ENCODE measurements at places on chromosomes 7 and 10.

- DNase-seq, result no peak
These were observed 252.9 kb downstream of the HGF start for GRCh38 chr7:81516898-81517297.

GRCh38 chr10:113613427-113613826 is 50.4 kb downstream of the NRAP start:
- DNase-seq, result no peak

GRCh38 chr7:101884671-101885596 is 67.5 kb downstream of the CUX1 start:
- no peak for DNase-seq

DNA sequence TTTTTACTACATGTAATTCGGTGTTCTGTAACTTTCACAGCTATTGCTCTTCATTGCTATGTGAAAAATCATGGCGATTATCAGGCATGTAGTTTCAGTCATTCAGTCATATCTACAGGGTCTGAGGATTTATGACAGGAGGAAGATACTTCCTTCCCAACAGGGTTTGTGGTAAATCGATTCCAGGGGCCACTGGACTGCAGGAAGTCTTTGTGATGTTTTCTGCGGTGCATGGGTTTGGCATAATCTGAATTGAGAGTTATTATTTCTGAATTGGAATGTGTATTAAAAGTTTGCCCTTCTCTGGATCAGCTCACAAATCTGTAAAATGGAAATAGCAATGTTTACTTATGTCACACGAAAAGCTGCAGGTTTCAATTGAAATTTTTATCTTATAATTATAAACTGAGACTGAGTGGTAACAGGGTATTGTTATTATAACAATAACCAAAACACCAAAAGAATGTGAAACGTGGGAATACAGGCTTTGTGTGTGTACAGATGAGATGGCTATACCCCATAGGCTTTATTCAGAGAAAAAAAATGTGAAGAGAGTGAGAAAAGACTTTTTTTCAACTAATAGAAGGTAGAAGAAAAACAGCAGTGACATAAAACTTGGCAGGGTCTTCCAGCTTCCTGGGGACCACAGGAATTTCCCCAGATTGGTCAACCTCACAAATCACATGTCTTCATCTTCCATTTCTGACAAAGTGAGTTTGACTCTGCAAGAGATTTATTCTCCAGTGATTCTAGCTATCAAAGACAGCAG is 307.7 kb upstream of the NFE2L3 start:
- no peak for DNase-seq

- no peak for DNase-seq
These were observed 422.5 kb downstream of the DNAJB6 start for GRCh38 chr7:157759246-157759805.

- DNase-seq, result no peak
These were observed 2.6 kb downstream of the CXCL12 start for GRCh38 chr10:44382131-44382858.

DNA sequence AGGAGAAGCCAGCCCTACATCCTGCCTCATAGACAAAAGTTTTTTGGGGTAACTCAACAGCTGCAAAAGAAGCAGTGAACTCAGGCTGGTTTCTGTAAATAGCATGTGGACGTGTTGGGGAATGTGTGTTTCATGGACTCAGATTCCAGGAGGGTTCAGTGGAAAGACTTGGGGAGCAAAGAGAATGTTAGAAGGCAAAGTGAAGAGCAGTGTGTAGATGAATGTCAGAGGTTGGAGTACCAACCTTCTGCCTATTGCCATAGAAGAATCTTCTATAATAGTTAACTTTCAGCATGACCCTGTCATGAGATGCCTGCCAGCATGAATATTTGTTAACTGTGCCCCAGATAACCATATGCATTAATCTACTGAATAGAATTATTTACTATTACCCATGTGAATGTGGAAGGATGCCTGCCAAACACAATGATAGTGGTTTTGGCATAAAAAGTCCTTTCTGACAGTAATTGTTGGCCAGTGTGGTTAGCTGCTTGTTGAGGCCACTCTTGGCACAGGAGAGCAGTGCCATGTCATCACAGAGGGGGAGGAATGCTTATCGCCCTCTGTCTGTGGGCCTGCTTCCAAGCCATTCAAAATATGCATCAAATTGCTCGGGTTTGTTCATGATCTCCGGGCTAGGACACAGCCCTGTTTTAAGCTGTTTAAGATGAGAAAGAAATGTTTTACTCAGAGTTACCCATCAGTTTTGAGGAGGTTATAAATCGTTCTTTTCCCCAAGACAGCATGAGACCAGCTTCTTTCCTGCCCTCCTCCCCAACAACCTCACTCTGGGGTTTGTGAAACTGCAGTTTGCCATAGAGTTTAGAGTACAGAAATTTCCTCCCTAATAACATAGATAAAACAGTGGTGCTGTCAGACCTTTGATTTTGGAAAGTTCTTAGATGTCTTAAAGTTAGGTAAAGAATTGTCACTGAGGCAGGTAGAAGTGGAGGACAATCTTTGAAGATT is 165.3 kb downstream of the WNT2 start:
- DNase-seq, result no peak

DNA sequence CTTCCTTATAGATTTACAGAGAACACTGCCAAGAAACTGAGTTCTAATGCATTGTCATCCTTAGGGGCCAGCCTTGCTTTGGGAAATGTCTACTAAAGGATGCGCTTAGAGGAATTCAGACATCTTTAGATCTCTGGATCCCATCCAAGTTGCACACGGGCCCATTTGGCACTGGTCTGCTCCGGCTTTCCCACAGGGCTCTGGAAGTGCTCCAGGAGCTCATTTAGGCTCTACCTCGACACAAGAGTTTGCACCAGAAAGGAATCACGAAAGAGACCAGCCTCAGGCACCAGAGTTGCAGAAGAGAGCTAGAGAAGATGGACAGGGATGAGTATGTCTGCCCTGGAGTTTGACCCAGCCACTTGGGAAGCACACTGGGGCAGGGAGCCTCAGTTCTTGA is 150.1 kb upstream of the TMEM72 start:
- no peak for DNase-seq

DNA sequence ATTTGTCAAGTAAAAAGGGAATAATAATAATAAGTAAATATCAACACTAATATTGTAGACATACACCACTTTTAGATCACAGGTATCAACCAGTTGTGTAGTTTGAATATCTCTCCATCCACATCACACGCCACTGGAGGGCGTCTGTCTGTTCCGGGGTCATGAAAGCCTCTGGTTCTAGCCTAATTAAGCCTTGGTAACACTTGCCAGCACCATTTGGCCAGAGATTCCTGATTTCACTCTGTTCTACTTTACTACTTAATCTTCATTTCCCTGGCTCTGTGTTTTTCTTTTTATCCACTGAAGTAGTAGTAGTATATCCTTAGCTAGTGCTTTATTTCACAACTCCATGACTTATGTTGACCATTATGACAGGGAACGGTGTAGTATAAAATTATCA is 285.6 kb upstream of the POM121L12 start:
- DNase-seq, result no peak

- no peak for DNase-seq
These were observed 56.7 kb upstream of the KIAA1217 start for GRCh38 chr10:24152270-24152669.

- DNase-seq, result no peak
These were observed 540.2 kb downstream of the GATA3 start for GRCh38 chr10:8594711-8595110.

DNA sequence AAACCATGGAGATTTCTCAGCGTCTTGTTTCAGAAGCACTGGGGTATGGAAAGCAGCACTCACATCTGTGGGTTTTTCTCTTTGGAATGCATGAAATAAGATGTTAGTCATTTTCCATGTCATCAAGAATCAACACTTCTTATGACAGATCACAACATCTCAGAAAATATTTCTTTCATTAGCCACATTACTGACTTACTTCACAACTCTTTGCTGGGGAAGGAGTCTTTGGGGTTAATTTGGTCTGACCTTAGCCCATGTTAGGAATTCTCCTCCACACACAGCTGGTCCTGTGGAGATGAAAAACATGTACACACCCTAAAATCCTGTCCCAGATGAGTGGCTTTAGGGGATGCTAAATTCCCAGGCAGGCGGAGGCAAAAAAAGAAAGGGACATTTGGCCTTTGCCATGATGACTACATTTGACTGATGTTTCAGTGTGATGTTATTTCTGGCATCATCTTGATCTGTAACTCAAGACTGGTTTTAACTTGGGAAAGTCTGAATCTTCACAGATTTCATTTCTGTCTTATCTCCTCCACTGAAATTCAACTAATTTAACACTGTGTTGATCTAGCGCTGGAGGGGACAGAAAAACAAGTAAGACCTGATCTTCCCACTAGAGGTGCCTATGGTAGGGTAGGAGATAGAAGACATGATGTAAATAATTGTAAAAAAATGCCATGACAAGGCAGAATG is 363.2 kb downstream of the PRPF18 start:
- DNase-seq, result no peak

DNA sequence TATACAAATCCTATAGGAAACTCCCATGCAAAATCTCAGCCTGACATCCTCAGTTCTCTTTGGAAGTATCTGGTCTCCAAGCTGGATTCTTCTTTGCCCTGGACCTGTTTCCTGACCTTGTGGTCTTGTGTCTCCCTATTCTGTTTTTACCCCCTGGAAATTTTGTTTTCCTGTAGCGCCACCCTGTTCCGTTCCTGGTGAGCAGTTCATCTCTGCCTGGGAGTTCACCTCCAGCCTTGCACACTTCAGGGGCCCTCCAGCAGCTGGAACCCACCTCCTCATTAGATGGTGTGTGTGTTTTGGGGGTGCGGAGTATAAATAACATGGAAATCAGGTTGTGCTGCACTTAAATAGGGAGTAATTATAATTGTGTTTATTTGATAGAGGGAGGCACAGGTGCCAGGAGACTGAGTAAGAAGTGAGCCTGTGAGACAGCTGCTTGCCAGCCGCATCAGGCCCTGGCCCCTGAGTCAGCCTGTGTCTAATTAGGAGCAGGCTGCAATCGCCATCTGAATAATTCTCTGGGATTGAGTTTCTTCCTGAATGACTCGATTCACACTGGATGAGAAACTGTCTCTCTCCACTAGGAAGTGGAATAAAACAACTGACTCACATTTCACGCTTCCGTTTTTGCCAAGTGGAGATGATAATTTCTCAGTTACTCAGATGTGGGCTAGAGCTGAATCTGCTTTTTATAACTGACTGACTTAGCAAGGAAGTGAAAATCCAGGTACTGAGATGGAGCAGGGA is 69.4 kb upstream of the HECTD2 start:
- DNase-seq, result peak; percentile 28

GRCh38 chr10:63324495-63324854 is 141.3 kb downstream of the JMJD1C start:
- DNase-seq, result no peak

GRCh38 chr7:55552320-55553023 is 19.8 kb downstream of the VOPP1 start:
- no peak for DNase-seq

GRCh38 chr10:100989088-100989487 is 1.7 kb downstream of the TWNK start:
- no peak for DNase-seq

DNA sequence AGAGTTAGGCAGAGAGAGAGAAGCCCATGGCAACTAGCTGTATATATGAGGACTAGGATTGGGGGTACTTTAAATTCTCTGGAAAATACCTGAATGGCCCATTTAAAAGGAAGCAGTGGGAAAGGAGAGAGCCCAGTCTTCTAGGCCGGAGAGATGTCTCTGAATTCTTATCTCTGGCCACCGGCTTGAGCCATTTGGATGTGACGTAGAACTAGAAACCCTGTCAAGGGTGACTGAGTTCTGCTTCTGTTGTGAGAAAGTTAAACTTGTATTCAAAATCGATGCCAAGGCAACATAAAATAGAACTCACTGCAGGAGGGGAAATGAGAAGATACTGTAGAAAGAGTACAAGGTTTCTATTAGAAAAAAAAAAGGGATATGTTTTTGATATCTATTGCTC is 6.3 kb upstream of the GSTK1 start:
- DNase-seq, result no peak

DNA sequence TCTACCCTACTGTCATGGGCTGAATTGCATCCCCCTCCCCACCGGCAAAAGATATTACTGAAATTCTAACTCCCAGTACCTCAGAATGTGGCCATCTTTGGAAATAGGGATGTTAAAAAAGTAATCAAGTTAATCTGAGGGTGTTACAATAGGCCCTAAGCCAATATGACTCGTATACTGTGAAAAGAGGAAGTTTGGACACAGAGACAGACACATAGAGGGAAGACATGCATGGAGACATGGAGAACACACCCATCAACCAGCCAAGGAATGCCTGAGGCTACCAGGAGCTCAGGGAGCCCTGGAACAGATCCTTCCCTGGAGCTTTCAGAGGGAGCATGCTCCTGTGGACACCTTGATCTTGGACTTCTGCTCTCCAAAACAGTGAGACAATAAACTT is 138.2 kb upstream of the ADO start:
- DNase-seq, result no peak

DNA sequence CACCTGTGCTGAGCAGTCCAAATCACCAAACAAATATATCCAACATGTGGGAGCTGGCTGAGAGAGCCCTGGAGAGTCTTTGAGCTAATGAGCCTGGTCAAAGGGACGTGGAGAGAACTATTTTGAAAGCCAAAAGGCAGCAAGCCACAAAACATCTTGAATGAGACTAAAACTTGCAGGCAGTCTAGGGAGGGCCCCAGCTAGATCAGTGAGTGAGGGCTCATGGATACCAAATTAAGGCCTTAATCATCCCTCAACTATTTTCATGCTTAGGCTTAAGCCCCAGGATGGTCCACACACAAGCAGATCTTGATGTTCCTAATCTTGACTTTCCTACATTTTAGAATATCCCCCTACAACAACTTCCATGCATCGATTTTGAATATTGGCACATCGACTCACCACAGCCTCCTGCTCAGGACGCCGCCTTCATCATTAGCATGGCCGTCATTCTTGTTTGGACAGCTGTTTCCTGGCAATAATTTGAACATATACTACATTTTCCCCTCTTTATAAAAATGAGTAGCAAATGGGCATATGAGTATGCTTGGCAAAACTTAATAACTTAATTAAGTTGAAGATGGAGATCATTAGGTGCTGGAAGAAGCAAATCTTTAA is 86.9 kb upstream of the ADAM12 start:
- DNase-seq, result no peak

- no peak for DNase-seq
These were observed 34.7 kb downstream of the ENTPD7 start for GRCh38 chr10:99693933-99694583.

DNA sequence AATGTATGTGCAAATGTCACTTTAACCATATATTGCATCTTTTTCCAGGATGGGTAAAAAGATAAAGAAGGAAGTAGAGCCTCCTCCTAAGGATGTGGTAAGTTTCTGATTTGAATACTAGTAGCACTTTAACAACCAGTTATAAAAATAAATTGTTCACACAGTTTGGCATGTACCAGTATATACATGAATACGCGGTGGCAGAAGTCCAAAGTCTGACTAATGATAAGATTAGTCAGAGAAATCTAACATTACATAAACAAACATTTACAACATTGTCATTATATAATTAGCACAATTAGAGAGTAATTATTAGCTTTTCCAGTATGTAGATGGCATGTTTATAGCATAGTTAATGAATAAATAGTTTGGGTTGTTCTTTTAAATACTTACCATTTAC is 4.1 kb downstream of the ARMC3 start:
- DNase-seq, result no peak

GRCh38 chr7:26863518-26864308 is 677 bp downstream of the SKAP2 start:
- DNase-seq, result no peak

- no peak for DNase-seq
These were observed 117.4 kb downstream of the ZNF365 start for GRCh38 chr10:62491597-62491996.

Measured in NCI-H1436 (cell line).